GM04504 (cell line): ENCODE measurements at places on chromosomes 4 and X.

GRCh38 chr4:153931804-153932203 is 142.9 kb upstream of the SFRP2 start:
- peak; percentile 21 for DNase-seq

- DNase-seq: no peak
Measured at GRCh38 chr4:188688956-188689355, 549.7 kb downstream of the TRIML1 start.

GRCh38 chrX:19070555-19070994 is 51.7 kb downstream of the ADGRG2 start:
- DNase-seq: no peak

DNA sequence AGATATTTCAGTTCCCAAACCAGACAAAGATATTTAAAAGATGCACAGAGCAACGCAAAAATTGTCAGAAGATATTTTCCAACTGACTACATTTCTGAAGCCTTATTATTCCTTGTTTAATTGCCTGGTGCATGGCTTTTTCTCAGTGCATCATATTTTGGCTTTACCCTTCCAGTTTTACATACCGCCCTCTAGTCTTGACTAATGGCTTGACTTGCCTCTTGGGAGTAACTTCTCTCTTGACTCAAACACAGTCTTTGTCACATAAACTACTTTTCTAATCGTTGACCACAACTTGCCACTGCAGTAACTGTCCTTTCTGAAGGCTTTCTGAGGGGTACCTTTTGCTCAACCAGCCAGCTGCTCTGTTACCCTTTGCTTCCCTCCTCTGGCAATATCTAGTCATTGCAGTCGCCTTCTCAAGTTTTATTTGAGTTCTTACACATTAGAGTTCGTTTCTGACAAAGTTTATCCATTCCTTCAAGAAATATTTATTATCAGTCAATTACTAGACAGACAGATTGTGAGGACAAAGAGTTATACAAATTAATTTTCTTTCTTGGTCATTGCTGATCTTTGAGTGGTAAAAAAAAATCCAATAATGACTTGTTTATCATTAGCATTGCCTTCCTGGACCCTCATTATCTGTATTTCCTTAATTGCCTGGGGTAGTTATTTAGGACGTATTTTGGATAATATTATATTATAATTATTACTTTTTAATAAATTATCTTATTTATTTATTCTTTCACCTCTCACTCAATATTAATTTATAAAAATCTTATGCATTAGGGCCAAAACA is 506.9 kb upstream of the PCDH10 start:
- DNase-seq: peak; percentile 15

GRCh38 chrX:41921492-41922430 is 1.6 kb downstream of the CASK start:
- no peak for DNase-seq

DNA sequence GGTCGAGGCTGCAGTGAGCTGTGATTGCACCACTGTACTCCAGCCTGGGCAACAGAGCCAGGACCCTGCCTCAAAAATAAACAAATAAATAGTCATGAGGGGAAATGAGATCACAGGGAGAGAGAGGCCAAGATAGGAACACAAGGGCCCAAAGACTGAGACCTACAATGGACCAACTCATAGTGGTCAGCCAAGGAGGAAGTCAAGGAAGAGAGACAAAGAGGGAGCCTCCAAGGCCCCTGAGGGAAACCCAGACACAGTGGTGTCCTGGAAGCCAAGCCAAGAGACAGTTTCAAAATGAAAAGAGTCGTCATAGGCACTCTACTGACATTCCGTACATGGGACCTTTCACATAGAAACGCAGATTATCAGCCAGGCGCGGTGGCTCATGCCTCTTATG is 153.3 kb downstream of the BCOR start:
- no peak for DNase-seq

DNA sequence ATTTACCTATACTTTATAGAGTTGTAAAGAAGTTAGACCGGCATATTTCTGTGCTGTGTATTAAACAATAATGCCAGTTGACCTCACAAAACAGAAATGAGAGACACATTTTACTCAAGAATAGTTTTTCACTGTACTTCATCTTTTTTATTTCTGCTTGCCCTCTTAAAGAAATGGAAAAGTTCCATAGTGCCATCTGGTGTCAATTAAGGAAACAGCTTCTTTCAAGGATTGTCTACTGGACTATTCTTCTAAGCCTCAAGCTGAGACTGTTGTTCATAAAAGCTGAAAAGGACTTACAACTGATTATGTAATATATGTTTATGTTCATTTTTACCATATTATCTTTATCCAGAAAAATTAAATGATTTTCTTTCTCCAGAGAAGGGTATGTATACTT is 1523.7 kb downstream of the ARAP2 start:
- peak; percentile 41 for DNase-seq

DNA sequence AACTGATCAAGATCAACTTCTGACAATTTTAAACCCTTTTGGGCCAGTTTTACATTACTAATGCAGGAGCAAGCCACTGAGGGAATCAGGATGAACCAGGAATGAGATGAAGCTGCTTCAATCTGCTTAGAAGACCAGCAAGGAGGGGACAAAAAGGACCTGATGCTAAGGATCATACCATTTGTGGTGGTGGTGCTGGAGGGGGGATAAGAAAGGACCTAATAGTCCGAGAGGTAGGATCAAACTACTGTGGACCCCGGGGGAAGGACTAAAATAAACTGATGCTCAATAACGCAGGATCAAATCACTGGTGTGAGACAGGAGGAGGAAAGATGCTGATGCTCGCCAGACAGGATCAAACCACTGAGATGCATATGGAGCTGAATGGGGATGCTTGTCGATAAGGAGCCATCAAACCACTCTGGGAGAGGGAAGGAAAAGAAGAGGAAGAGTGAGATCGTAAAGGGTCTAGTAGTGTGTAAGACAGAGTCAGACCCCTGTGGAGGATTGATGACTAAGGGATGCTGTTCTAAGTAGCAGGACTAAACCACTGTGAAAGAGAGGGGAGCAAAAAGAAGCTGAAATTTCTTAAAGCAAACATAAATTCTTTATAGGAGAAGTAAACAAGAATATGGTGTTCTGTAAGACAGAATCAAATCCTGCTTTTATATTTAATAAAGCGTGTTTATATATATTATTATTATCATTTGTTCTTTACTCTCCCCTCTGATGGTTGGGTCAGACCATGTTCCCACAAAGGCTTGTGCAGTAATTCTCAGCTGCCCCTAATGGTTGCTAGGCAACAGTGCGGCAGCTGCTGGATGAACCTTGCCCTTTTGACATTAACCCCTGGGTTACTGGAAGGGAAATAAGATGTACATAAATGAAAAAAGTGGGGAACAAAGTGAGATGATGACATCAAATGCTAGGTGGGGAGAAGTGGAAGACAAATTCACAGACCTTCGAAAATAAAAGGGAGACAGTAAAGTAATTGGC is 432.5 kb upstream of the FGF16 start:
- no peak for DNase-seq

DNA sequence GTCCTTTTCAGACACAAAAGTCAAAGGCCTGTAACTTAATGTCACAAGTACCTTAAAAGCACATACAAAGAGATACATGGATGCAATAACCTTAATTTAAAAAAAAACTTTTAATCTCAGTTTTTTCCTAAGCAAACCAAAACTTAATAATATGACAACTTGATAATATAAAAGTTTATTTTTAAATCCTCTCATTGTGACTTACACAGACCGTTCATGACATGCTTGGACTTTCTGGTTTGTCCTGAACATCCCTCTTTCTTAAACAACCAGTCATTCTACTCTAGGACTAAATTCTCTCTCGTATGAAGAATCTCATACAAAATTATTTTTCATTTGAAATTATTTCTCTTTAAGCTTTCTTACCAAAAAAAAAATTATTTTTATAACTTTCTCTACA is 43.1 kb upstream of the CYP2U1 start:
- no peak for DNase-seq

DNA sequence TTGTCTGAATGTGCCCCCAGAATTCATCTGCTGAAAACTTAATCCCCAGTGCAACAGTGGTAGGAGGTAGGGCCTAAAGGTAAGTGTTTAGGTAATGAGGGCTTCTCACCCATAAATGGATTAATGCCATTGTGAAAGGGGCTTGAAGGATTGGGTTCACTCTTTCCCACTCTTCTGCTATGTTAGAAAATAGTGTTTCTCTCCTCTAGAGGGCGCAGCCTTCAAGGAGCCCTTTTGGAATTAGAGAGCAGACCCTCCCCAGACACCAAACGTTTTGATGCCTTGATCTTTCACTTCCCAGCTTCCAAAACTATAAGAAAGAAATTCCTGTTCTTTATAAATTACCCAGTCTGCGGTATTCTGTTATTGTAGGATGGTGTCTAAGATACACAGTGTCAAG is 706.4 kb downstream of the SMARCA1 start:
- DNase-seq: no peak

- DNase-seq: no peak
Measured at GRCh38 chr4:71614621-71615020, 169.3 kb downstream of the GC start.

- peak; percentile 53 for DNase-seq
Measured at GRCh38 chrX:14598330-14598729, 69.0 kb downstream of the GLRA2 start.

GRCh38 chrX:154008521-154008920 is 11.2 kb downstream of the IRAK1 start:
- DNase-seq: no peak

DNA sequence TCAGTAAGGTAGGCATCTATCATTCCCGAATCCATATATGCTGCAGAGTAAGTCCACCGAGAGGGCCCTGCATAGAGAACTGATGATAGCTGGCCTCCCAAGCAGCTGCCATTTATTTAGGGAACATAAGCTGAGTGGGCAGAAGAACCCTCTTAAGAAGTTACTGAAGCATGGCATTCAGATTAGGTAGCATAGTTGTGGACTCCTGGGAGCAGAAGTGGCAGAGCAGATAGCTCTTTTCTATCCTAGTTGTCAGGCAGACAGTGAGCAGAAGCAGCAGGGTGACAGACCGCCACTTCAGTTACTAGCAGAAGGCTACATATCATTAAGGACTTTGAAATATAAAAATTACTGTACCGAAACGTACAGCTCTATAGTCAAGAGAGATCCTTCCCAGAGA is 454.7 kb downstream of the PPP4R3C start:
- no peak for DNase-seq

GRCh38 chr4:98909646-98910401 is 19.1 kb downstream of the EIF4E start:
- DNase-seq: no peak

- DNase-seq: no peak
Measured at GRCh38 chrX:9911487-9911886, 55.7 kb upstream of the CLDN34 start.

GRCh38 chrX:31715675-31716074 is 643.8 kb upstream of the FTHL17 start:
- no peak for DNase-seq

- no peak for DNase-seq
Measured at GRCh38 chr4:112516471-112517066, 589 bp upstream of the NEUROG2 start.

DNA sequence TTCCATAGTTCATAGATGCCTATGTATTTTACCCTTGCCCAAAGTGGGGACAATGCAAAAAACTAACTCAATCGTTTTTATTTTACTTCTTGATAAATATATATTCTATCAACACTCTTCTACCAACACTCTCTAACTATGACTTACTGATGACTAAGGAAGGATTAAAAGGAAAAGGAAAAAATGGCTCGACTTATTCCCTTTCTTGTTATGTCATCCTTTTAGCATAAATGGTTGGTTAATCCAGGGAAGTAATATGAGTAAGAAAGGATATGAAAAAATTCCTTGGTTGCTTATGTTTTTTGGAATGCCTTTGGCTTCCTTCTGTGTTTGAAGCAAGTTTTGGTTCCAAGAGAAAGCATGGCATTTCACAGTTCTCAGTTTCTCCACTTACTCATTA is 1087.1 kb downstream of the C4orf33 start:
- no peak for DNase-seq

DNA sequence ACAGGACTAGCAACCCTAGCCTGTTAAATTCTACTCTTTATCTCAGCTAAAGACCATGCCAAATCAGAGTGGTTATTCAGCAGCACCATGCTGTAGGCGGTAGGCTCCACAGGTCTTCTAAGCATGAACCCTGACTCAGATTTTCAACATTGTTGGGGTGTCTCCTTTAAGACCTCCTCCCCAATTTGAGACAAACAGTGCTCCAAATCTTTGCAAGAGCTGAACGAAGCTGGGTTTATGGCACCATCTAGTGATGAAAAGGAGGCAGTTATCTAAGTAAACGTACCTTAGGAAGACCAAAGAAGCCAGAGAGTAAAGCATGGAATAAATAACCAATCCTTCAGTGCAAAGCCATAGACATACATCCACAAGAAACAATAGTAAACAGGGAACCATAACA is 334.5 kb upstream of the SLC7A11 start:
- no peak for DNase-seq

GRCh38 chr4:157992038-157992705 is 180.7 kb downstream of the GASK1B start:
- DNase-seq: peak; percentile 55

GRCh38 chrX:100649550-100650356 is 5.8 kb downstream of the SRPX2 start:
- peak; percentile 85 for DNase-seq

DNA sequence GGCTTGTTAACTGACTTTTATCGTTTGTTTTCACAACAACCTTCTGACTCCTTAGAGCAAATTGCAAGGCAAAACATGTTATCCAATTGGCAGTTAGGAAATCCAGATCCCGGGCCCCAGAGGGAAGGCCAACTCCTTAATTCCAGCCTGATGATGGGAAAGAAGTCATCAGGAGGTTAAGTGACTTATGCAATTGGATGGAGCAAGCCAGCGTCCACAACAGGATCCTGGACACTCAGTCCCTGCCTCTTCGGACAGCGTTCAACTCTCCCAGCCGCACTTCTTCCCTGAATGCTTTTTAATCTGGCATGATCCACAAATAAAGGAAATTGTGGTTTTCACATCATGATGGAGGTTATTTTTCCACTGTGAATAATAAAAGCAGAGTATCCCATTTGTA is 310.1 kb downstream of the RAB28 start:
- DNase-seq: no peak

GRCh38 chr4:148369919-148370318 is 72.3 kb downstream of the NR3C2 start:
- DNase-seq: no peak

- no peak for DNase-seq
Measured at GRCh38 chr4:26860922-26861433, 337 bp downstream of the STIM2 start.

DNA sequence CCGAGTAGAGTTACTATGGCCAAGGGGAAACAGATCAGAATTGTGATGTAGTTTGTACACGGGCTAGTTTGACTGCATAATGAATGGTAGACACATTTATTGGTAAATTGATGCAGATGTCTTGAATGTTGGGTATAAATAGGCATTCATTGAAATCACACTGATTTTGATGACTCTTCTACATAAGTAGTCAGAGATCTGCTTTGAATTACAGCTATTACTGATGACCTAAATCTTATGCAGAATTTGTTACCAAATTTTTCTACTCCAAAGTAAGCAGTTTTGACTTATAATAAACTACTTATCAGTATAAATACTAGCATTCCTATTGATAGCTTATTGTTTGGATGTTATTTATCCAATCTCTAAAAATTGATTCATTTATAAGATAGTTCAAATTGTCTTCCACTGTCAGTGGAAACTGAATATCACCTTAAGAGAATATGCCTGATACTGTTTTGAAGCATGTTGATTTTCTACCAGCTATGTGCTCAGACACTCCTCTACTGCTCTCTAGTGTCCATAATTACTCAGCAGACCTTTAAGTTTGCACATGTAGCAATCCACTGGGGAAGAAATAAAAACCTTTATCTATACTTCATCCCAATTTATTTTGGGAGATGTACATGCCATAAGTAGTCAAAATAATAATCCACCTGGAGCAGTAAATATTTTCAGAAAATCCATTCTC is 120.3 kb downstream of the RASL11B start:
- no peak for DNase-seq

- DNase-seq: no peak
Measured at GRCh38 chr4:144302704-144303536, 162.4 kb upstream of the GYPA start.
